ENCODE measurements at places on chromosomes 1 and 21.

- no peak for DNase-seq
These were observed 145.6 kb downstream of the CAMTA1 start for GRCh38 chr1:6930732-6931300.

- DNase-seq: no peak
These were observed 13.8 kb downstream of the RNU5D-1 start for GRCh38 chr1:44717156-44717555.

GRCh38 chr1:26158908-26159742 lies at the start of gene FAM110D:
Gene FAM110D, plus strand, starts transcription at chr1:26159079. Its CDS starts 2,213 bp downstream, at chr1:26161292.
- DNase-seq: no peak

- DNase-seq: no peak
These were observed 49.9 kb upstream of the ZC3H12A start for GRCh38 chr1:37424523-37424922.

- DNase-seq: peak; percentile 74
These were observed 12.3 kb downstream of the CLCNKB start for GRCh38 chr1:16055613-16056520.

DNA sequence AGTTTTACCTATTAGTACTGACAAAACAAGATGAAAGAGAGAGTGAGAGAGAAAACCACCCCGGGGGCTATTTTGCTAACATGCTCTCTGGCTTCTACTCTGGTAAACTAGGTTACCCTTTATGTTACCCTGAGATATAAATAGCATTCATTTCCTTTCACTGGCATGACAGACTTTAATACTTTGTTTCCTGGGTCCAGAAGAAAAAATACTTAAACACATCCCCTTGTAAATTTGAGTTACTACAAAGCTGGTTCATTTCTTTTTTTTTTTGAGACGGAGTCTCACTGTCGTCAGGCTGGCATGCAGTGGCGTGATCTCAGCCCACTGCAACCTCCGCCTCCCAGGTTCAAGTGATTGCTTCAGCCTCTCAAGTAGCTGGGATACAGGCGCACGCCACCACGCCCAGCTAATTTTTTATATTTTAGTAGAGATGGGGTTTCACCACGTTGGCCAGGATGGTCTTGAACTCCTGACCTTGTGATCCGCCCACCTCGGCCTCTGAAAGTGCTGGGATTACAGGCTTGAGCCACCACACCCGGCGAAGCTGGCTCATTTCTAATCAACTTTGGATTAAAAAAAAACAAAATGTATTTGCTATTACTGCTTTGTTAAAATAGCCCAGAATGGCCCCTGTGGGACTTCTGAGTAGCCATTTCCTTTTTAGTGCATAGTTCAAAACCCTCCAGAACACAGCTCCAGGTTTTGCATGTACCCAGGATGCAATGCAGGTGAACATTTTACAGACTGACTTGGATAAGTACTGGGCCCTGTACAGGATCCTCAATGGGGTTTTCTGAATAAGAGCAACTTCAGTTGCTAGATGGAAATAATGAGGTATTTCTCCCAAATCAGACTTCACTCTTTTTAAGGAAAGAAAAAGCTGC lies 20.6 kb downstream of the INPP5B start:
- no peak for DNase-seq

DNA sequence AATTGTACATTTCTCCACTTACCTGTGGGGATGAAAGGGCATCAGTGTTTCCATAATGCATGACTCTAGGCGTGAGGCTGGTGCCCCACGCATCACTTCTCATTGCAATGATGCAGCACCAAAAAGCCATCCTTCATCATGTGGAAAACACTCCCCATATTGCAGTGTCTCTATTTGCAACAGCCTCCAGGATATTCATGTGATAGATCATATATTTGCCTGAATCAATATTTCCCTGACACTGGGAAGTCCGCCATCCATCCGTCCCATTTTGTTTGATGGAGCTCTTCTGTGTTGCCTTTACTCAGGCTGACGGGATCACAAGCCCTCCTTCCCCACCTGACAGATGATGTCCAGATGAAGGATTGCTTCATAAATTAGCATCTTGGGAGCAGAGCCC lies 74.5 kb upstream of the CAMK1G start:
- no peak for DNase-seq

GRCh38 chr21:25872271-25872670 lies 137.5 kb downstream of the GABPA start:
- DNase-seq: no peak

DNA sequence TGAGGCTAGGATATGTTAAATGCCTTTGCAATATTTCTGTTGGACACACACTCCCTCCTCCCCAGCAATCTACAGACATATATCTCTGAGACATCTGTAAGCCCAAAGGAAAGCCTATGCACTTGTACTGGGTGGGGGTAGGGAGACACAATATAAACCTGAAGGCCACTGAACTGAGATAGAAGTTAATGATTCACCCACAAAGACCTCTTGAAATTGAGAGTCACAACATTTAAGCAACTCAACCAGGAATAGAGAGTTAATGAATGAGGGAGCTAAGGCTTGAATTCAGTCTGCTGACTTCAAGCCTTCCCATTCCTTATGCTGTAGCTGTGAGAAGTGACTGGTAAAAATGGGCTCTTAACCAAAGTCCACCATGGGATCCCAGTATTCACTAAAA lies 5.0 kb downstream of the OR10J1 start:
- no peak for DNase-seq

DNA sequence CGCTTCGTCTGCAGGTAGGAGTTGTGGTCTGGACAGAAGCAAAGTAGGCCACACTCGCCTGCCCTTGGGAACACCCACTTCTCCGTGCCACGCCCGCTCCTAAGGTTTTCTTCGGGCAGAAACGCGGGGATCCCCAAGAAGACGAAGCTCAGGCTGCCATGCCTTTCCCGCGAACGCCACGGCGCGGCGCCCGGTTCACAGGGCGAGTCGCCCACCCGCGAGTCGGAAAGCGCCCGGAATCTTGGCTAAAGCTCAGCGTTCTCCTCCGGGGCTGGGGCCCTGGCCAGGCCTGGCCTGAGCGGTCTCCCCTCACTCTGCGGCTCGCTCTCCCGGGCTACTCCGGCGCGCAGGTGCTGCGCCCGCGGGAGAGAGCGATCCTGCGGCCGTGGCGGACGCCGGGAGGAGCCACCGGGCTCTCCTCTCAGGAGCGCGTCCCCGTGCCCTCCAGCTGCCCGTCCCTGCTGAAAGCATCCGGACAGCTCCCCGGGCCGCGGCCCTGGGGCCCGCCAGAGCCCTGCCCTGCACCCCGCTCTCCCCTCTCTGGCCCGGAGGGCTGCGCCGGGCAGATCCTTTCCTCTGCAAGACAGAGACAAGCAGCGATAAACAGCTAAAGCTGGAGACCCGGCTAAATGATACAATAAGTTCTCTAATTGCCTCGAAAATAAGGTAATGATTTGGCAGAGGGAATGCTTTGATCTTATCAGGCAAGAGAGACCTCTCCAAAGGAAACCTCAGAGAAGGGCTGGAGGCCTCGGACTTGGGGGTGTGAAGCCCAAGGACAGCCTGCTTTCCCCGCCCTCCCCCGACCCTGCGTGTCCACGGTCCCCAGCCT lies 6.7 kb upstream of the WNT2B start:
- peak; percentile 73 for DNase-seq

DNA sequence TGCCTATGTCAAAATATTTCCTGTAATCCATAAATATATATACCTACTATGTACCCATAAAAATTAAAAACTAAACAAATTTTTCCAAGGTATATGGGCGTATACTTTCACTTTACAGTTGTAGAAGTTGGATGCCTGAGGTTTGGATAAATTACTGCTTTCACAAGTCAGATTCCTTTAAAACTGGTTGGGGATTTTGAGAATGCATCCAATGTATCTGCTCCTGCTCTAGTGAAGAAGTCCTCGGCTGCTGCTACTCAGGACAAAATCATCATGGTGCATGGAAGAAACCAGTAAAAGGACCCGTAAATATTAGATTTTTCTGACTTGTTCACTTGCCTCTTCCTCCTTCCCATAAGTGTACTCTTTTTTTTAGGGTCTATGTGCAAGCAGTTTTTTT lies 841.1 kb downstream of the USP25 start:
- no peak for DNase-seq

- DNase-seq: no peak
These were observed 21.4 kb downstream of the TRIM11 start for GRCh38 chr1:228385232-228385631.

DNA sequence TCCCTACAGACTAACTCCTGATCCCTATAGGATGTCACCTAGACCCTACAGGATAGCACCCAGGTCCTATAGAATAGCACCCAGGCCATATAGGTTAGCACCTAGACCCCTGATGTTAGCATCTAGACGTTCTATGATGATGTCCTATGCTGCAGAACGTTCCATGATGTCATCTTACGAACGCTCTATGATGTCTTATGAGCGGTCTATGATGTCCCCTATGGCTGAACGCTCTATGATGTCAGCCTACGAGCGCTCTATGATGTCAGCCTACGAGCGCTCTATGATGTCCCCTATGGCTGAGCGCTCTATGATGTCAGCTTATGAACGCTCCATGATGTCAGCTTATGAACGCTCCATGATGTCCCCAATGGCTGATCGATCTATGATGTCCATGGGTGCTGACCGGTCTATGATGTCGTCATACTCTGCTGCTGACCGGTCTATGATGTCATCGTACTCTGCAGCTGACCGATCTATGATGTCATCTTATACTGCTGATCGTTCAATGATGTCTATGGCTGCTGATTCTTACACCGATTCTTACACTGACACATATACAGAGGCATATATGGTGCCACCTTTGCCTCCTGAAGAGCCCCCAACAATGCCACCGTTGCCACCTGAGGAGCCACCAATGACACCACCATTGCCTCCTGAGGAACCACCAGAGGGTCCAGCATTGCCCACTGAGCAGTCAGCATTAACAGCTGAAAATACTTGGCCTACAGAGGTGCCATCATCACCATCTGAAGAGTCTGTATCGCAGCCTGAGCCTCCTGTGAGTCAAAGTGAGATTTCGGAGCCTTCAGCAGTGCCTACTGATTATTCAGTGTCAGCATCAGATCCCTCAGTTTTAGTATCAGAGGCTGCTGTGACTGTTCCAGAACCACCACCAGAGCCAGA lies 9.5 kb downstream of the SON start:
- DNase-seq: no peak

DNA sequence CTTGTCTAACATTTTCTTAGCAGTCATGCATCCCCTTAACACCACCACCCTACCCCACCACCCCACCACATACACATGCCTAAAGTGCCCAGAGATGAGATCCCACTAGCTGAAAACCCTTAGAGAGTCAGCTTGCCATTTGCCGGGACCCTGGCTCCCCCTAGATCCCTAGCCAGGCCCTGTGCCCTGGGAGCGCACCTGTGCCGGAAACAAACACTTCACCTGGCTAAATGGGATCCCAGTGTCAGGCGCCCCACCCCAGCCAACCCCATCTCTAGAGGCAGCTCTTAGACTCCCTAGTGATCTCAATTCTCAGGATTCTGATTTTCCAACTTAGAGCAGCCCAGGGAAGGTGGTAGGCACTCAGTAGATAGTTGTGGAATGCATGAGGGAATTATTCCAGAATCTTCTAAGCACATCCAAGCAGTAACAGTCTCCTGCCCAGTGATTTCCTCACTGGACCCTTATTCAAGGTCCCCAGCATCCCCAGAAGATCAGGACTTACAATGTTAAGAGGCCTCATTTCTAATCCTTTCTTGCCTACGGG lies 105.2 kb downstream of the LAMC2 start:
- no peak for DNase-seq

- DNase-seq: peak; percentile 42
These were observed 27.3 kb upstream of the BCAR3 start for GRCh38 chr1:93708734-93709481.

DNA sequence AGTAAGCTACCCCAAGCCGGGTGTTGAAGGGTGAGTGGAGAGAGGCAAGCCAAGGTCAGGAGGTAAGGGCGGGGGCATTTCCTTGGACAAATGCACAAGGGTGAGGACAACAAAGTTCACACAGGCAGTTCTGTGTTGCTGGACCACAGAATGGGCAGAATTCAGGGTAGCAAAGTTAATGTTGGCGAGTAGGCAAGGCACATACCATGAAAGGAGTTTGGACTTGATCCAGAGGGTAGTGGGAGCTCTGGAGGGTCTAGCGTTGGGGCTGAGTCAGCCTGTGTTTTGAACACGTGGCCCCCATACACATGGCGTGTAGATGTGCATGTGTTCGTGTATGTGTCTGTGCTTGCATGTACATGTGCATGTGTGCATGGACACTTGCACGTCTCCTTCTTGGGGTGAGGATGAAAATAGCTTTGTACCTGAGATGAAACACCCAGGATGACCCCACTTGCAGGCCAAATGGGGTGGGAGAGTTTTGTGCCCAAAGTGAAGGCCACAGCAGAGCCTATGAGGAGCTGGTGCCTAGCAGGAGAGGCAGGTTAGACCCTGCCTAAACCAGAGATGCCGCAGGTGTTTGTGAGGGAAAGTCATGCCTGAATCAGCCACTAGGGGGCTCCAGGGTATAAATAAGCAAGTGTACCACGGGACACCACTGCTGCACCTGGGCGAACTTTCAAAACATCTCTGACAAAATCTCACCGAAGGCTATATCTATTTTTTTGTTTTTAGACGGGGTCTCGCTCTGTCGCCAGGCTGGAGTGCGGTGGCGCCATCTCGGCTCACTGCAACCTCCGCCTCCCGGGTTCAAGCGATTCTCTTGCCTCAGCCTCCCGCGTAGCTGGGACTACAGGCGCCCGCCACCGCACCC lies 21.8 kb downstream of the SLC27A3 start:
- peak; percentile 40 for DNase-seq

GRCh38 chr1:157289424-157290105 lies 151.4 kb upstream of the ETV3 start:
- DNase-seq: no peak

DNA sequence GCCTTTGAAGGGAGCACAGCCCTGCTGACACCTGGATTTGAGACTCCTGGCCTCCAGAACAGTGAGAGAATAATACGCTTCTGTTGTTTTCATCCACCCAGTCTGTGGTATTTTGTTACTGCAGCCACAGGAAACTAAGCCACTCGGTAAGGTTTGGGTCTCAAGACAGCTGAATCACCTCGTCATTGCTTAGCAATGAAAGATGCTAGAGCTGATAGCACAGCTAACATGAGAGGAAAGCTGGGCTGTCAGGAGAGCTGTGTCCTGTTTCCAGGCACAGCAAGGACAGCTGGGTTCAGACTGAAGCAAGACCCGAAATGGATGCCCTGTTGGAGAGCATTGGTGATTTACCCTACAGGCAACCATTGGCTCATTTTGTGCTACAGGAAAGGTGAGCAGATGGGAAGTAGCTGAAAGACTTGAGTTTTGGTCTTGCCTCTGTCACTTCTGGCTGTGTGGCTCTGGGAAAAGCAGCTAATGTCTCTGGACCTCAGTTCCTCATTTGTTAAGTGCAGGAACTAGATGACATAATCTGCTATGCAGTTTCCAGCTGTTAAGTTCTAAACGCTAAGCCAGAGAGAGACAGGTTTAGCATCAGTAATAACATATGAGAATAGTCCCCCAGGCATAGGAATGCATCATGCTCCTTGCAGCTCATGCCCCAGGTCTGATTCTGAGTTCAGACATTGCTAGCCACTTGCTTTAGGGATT lies 58.0 kb downstream of the CLIC6 start:
- no peak for DNase-seq

GRCh38 chr1:190373705-190374336 lies 103.8 kb downstream of the BRINP3 start:
- no peak for DNase-seq

- no peak for DNase-seq
These were observed 69.0 kb downstream of the VWA5B1 start for GRCh38 chr1:20359451-20360330.

- DNase-seq: no peak
These were observed 12.4 kb downstream of the IBA57 start for GRCh38 chr1:228177721-228178710.

- DNase-seq: no peak
These were observed 280.1 kb downstream of the PTPRC start for GRCh38 chr1:198918920-198919319.

GRCh38 chr1:79363430-79363829 lies 356.9 kb upstream of the ADGRL4 start:
- DNase-seq: no peak

Data from right lung (tissue), 10 donors.